ENCODE measurements at places on chromosomes 1 and 21.
A peak's percentile ranks its signal among the peaks of the same experiment; 100 is the strongest.

GRCh38 chr21:28793043-28793442, 199.6 kb downstream of the LTN1 start:
- no peak for DNase-seq

- DNase-seq: no peak
Measured at GRCh38 chr1:205928317-205928716, 14.9 kb downstream of the SLC26A9 start.

GRCh38 chr1:58447042-58447441, 99.5 kb downstream of the OMA1 start:
- no peak for DNase-seq

GRCh38 chr1:234401658-234402057, 28.4 kb downstream of the COA6 start:
- DNase-seq: no peak

GRCh38 chr1:97640677-97641076, 280.2 kb downstream of the DPYD start:
- no peak for DNase-seq

GRCh38 chr1:93716941-93717368, 35.3 kb upstream of the BCAR3 start:
- DNase-seq: peak; percentile 29

GRCh38 chr1:237759377-237759776, 131.3 kb downstream of the ZP4 start:
- no peak for DNase-seq

DNA sequence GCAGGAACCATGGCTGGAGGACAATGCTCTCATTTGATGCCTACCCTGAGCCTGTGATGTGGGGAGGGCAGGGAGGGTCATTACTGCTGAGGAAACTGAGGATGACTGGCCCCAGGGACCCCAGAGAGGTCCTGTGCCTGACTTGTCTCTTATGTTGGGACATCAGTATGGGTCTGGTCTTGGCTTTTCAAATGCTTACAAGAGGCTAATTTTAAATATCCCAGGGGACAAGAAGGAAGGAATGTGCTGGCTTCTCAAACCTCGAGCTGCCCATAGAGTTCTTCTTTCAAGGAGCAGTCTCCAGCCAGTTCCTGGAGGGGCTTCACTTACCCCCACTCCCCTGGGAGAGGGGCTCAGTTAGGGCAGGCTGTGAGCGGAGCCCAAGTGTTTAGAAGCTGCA, 168.2 kb downstream of the TRABD2B start:
- DNase-seq: no peak

DNA sequence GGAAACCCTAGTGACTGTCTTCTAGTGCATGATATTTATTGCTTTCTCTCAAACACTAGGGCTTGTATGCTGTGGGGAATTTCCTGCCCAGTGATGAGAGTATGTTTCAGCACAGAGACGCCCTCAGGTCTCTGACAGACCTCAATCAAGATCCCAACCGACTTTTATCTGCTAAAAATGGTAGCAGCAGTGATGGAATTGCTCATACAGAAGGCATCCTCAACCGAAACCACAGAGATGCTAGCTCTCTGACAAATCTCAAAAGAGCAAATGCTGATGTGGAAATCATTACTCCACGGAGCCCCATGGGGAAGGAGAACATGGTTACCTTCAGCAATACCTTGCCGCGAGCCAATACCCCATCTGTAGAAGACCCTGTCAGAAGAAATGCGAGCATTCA, 41.3 kb downstream of the PLPPR4 start:
- DNase-seq: no peak

- DNase-seq: no peak
Measured at GRCh38 chr1:209527372-209527771, 56.1 kb upstream of the CAMK1G start.

DNA sequence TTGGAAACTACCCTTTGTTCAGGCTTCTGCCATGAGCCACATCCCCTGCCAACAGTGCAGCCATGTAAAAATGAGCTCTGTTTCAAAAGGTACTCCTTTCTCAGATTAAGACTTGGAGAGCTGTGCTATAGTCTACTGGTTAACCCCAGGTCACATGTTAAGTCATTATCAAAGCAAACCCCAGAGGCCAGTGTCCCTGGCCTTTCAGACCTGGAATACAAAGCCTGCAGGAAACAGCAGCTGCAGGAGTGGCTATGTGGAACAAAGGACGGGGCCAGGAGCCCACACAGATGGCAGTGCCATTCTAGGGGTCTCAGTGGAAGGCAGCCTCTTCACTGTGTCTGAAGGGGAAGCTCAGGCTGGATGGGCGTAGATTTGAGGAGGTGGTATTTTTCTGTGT, 6.7 kb downstream of the ZNF496 start:
- no peak for DNase-seq

DNA sequence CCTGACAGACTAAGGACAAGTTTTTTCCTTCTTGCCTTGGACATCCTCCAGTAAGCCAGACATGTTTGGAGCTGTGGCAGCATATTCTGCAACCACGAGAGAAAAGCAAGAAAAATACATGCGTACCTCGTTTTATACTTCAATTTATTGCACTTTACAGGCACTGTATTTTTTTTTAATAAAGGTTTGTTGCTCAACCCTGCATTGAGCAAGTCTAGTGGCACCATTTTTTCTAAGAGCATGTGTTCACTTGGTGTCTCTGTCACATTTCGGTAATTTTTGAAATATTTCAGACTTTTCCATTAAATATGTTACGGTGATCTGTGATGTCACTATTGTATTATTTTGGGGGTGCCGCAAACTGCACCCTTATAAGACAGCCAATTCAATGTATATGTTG, 2.1 kb upstream of the SSX2IP start:
- DNase-seq: no peak

DNA sequence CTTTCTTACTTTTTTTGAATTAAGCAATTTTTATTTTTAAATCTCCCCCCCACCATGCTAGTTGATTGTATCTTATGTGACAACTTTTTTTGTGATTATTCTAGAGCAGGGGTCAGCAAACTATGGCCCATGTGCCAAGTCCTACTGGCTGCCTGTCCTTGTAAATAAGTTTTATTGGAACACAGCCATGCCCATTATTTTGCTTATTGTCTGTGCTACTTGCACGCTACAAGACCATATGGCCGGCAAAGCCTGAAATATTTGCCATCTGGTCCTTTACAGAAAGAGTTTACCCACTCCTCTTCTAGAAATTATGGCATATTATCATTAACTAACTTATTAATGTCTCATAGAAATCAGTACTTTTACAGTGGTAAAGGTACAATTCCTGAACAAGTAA, 51.7 kb downstream of the AK5 start:
- DNase-seq: no peak

DNA sequence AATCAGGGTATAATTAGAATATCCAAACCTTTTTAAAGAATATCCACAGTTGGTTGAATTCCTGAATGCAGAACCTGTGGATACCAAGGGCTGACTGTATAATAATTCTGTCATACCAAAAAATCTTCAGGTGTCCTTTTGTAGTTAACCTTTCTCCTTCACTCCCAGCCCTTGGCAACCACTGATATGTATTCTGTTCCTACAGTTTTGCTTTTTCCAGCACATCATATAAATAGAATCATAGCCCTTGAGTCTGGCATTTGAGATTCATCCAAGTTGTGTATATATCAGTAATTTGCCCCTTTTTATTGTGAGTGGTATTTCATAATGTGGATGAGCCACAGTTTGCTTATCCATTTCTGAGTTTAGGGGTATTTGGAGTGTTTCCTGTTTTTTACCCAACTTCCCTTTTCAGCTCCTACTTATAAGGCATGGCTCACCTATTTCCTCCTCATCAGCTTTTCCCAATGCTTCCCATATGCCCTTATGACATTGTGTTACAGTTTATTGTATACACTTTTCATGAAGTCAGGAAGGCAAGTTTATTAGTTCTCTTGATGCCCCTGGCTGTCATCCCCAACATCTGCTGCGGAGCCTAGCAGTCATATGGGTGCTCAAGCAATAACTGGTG, 35.0 kb upstream of the AGO1 start:
- DNase-seq: no peak

DNA sequence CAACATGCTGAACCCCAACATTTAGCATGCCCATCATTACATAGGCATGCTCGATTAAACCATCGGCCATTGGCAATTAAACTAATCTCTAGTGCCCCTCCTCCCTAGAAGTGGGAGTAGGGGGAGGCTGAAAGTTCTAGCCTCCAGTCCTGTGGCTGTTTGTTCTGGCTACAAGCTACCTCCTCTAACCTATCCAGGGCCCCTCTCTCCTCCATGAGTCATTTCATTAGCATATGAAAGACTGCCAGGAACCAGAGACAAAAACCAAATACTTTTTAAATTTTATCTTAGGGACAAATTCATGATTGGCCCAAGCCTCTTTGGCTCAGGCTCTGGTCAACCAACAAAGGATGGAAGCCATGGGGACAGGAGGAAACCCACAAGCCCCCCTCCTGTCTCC, 231.1 kb downstream of the CACNA1E start:
- DNase-seq: no peak

GRCh38 chr1:76843821-76844464, 23.3 kb upstream of the ST6GALNAC5 start:
- no peak for DNase-seq

DNA sequence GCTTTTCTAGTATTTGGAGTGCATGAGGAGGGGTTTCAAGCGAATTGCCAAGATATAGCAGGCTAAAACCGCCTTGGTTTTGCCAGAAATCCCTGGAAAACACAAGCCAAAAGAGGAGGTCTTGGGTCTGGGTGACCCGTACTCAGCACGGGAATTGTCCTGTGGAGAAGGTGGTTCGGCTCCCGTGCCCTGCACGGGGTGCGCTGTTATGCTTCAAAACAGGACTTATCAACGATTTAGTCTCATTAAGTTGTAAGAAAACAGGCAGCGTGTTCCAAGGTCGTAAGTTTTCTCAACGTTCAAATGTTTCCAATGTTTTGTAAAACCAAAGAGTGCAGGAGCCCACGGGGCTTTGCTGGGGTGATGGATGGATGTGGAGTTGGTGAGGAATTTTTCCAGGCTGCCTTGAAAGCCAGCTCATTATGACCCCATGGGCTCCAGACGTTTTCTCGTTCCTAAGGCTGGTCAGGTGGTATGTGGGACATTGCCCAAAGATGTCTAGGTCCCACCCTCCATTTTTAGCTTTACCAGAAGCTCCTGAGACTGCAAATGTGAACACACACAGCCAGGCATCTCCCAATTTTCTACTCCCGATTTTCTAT, 75.4 kb upstream of the CLDN14 start:
- DNase-seq: no peak

All from GM12891 (cell line).